ENCODE measurements at places on chromosomes 5 and 9.

- no peak for DNase-seq
Observed at GRCh38 chr9:110156902-110157301, 51.1 kb downstream of the C9orf152 start.

- DNase-seq: peak; percentile 87
Observed at GRCh38 chr9:69168709-69169217, 5.3 kb upstream of the TJP2 start.

GRCh38 chr9:112496074-112496722, 9.6 kb downstream of the KIAA1958 start:
- DNase-seq: no peak

DNA sequence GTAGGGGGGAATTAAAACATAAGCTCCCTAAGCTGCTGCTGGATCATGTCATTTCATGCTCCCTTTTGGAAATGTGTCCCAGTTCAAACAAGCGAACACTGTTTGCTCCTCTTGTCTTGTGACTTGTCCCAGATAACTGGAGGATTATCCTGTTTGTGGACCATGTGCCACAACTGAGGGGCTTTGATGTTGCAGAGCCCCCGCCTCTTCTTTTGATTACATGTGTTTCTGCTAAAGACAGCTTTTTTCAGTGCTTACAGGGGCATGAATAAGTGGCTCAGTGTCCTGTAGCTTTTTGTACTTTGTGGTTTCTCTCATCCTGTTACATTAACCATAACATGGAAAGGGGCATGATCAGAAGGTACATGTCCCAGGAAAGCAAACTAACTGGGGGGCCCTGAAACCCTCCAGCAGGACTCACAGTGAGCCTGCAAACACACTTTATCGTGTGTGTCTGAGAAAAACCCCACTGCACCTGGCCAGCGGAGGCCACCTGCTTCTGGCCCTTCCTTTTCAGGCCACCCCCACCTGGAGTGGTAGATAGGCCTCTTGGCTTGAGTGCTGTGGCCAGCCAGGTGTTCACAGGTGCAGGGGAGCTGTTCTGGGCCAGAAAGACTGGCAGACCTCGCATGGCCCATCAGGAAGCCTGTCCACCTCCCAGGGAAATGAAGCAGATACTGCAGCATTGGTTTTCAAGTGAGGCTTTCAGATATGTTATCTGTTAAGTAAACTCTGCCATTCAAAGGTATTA, 285.6 kb downstream of the FANCC start:
- DNase-seq: no peak

DNA sequence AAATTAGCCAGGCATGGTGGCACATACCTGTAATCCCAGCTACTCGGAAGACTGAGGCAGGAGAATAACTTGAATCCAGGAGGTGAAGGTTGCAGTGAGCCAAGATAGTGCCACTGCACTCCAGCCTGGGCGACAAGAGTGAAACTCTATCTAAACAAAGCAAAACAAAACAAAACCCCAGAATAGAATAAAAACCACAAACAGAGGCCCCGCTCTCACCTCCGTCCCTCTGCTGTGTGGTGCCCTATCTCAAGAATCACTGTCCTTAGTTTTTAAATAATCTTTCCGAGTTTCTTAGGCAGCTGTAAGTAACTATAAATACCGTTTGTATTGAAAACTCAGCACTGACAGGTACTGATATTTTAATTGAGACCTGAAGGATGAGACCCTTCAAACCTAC, 42.7 kb upstream of the IER5L start:
- no peak for DNase-seq

DNA sequence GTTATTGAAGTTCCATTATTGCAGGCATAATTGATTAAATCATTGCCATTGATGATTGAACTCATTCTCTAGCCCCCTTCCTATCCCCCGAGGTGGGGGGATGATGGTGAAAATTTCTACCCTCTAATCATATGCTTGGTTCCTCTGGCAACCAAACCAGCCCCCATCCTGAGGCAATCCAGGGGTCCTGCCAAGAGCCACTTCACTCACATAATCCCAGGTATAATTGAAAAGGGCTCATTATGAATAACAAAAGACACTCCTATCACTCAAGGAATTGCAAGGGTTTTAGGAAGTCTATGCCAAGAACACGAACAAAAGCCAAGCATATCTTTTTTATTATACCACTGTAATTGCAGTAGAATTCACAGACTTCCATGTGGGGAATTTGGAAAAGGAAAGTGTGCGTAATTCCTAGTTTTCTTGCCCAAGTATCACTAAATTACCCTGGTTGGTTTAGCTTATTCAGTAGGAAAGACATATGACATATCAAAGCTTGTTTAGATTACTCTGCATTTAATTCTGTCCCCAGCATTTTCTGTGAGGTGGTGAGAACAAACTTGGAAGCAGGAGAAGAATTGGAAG, 130.7 kb upstream of the TAF11L2 start:
- DNase-seq: no peak

DNA sequence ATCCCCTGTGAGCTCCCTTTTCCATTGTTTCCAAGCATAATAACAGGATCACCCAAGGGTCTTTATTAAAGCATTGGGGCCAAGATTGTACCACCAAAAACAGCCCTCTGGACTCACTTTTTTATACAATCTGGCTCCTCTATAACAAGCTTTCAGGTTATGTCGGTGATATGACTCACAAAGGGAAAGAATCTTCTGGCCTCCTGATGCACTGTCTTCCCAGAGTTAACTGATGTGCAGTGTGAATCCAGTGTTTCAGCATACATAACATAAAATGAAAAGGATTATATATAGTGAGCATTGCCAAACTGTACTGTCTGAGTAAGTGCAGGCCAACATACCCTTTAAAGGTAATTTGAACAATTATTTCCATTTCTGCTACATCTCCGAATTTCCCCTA, 33.9 kb upstream of the MAN2A1 start:
- no peak for DNase-seq

DNA sequence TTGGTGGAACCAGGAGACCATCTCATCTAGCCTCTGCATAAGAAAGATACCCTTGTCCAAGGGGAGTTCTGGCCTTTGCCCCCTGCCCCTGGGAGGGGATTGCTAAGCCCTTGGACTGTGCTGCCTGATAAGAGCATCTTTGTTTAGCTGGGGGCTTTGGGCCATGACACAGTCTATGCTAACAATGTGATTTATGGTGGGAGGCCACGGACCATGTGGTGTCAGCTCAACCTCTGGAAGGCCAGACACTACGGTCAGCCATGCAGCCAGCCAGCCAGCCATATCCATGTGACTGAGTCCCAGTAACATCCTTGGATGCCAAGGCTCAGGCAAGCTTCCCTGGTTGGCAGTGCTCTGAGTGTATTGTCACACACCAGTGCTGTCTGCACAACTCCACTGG, 244.4 kb downstream of the FSTL4 start:
- DNase-seq: no peak

All from RWPE1 (cell line).